ENCODE measurements at places on chromosomes 5 and 9.

GRCh38 chr9:1267581-1267980 is 217.4 kb downstream of the DMRT2 start:
- DNase-seq = no peak

DNA sequence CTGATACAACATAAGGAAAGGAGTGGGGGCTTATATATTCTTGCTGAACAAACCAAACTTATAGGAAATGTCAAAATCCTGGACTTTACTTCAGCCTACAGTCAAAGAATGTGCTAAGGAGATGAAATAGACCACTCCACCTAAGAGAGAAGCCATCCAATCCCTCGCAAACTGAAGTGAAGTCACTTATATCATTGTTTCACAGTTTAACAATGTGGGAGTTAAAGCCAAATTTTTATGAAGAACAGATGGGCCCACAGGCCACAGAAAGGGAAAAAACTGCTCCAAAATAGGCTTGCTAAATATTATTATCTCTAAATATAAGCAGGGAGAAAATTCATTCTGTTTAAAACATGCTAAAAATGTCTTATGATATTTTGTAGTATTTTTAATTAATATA is 233.3 kb downstream of the GAS1 start:
- DNase-seq = no peak

DNA sequence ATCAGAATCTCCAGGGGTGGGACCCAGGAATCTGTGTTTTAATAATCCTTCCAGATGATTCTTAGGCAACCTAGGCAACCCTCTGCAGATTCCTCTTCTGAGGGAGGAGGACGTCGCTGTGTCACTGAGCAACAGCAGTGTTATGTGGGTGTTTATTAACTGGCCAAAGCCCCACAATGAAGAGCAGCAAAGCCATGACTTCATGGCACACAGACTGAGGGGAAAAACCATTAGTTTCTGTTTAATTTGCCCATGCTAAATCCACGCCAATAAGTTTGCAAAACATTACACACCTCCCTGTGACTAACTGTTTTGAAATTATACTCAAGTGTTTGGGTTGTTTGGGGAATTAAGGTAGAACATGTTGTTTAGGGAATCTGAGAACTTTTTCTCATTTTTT is 83.7 kb upstream of the TMED7 start:
- no peak for DNase-seq

GRCh38 chr9:77841739-77842386 is 189.7 kb downstream of the GNAQ start:
- no peak for DNase-seq

DNA sequence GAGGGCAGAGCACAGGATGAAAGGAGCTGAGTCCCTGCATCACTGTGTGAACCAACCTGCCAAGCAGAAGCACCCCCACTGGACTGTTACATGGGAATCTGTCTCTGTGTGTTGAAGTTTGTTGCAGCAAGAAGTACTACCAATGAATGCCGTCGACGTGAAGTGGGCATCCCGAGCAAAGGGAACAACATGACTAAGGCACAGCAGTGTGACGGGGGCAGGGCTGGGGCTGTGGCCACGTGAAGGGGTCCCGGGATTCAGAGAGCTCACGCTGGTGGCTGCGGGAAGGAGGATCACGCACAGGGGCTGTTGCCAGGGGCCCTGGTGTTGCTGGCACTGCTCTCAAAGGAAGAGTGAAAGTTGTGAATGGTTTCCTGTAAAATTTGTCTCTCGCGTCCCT is 27.5 kb upstream of the GABBR2 start:
- DNase-seq = no peak

DNA sequence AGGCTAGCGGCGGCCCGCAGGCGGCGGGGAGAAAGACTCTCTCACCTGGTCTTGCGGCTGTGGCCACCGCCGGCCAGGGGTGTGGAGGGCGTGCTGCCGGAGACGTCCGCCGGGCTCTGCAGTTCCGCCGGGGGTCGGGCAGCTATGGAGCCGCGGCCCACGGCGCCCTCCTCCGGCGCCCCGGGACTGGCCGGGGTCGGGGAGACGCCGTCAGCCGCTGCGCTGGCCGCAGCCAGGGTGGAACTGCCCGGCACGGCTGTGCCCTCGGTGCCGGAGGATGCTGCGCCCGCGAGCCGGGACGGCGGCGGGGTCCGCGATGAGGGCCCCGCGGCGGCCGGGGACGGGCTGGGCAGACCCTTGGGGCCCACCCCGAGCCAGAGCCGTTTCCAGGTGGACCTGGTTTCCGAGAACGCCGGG is 253 bp downstream of the SLC12A2 start:
- no peak for DNase-seq

- DNase-seq = no peak
Observed at GRCh38 chr5:36698031-36698430, 91.6 kb downstream of the SLC1A3 start.

DNA sequence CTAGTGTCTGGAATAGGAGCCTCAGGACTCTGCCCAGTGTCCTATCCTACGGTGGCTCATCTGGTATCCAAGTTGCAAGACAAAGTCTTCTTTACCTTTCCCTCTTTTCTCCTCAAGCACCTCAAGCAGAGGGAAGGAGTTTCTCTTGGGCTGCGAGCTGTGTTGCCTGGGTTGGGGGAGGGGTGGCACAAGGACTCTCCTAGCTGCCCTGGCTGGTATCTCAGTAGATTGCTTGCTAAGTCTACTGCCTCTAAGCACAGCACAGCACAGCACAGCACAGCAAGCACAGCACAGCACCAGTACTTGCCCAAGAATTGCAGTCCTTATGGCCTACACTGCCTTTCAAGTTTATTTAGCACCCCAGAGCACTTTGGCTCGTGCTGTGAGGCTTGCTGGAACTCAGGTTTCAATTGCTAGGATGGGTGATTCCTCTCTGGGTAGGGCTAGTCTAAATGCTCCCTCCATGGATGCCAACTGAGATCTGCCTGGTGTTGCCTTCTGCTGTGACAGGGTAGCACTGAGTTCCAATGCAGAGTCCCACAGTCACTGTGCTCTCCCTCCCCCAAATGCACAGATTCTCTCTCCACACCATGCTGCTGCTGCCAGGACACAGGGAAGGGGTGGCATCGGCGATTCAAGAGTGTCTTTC is 213.1 kb upstream of the POU5F2 start:
- DNase-seq = no peak

- DNase-seq = no peak
Observed at GRCh38 chr5:5343568-5343967, 78.9 kb upstream of the ICE1 start.

DNA sequence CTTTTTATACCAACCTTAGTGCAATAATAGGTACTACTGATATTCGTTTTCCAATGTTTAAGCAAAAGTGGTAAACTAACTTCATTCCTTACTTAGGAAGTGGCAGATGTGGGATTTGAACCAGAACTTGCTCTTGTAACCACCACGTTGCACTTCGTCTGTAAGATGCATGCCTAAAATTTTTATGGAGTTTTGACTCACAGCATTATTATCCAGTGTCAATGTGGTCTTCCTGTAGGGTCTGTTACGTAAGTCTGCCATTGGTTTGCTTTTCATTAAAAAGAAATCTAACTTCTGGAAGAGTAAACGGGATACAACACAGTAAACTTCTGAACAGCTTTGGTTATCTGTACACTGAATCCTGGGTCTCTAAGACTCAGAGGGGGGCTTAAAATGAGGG is 521.0 kb upstream of the WWC1 start:
- peak; percentile 63 for DNase-seq

GRCh38 chr9:100605405-100605804 is 27.5 kb downstream of the CAVIN4 start:
- no peak for DNase-seq

GRCh38 chr9:132672413-132672690 is 2.1 kb downstream of the GTF3C4 start:
- DNase-seq = no peak

DNA sequence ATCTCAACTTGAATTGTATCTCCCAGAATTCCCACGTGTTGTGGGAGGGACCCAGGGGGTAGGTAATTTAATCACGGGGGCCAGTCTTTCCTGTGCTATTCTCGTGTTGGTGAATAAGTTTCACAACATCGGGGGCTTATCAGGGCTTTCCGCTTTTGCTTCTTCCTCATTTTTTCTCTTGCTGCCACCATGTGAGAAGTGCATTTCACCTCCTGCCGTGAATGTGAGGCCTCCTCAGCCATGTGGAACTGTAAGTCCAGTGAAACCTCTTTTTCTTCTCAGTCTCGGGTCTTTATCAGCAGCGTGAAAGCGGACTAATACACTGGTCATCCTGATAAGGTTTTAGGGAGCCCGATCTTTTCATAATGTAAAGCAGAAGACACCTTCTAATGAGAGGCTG is 687.0 kb upstream of the FTMT start:
- no peak for DNase-seq

- DNase-seq = no peak
Observed at GRCh38 chr9:71795097-71795813, 26.9 kb upstream of the CEMIP2 start.

DNA sequence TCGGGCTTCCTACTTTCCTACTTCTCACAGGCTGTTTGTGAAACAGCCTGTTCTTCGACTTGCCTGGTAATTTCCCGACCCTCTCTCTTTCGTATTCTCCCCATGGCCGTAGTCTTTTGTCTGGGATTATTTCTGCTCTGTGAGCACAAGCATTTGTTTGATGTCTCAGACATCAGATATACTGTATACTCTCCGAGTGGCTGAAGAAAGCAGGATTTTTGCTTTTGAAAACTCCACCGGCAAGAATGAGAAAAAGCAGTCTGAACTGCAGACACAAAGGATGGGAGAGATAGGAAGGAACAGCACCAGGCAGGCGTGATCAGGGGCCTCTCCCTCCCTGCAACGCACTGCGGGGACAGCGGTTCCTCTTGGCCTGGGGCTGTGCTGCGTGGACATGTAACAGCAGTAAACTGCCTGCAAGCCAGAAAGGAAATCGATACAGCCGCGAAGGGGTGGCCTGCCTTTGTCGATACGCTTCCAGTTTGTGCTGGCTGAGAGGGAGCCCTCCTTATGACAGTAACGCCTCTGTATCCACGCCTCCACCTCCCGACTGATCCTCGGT is 313.9 kb upstream of the TLE4 start:
- no peak for DNase-seq

DNA sequence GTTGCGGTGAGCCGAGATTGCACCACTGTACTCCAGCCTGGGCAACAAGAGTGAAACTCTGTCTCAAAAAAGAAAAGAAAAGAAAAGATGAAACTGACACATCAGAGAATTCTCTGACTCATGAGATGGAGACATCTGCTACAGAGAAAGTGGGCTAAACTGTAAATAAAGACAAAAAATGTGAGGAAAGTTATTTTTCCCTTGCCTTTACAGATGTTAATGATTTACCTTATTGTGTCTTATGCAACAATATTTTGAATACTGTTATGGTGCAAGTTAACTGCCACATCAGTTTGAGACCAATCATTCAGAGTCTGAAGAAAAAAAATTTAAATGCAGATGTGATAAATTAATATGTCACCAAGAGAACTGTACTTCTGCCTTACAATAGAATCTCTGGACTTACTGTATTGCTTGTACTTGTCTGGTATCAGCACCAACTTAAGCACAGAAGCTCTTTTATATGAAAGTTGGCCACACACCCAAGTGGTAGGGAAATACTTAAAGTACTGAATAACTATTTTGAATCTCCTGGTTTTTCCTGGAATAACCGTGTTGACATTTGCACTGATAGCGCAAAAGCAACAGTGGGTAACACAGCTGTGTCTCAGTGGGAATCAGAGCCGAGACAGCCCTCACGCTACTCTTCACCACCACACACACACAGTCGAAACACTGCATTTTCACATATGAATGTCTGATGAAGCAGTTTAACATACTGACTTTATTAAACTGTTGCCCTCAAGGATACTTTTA is 169.9 kb downstream of the FANCC start:
- no peak for DNase-seq

- DNase-seq = no peak
Observed at GRCh38 chr9:38286766-38287165, 105.7 kb upstream of the ALDH1B1 start.

- DNase-seq = no peak
Observed at GRCh38 chr9:112380825-112381221, 915 bp downstream of the HSDL2 start.

DNA sequence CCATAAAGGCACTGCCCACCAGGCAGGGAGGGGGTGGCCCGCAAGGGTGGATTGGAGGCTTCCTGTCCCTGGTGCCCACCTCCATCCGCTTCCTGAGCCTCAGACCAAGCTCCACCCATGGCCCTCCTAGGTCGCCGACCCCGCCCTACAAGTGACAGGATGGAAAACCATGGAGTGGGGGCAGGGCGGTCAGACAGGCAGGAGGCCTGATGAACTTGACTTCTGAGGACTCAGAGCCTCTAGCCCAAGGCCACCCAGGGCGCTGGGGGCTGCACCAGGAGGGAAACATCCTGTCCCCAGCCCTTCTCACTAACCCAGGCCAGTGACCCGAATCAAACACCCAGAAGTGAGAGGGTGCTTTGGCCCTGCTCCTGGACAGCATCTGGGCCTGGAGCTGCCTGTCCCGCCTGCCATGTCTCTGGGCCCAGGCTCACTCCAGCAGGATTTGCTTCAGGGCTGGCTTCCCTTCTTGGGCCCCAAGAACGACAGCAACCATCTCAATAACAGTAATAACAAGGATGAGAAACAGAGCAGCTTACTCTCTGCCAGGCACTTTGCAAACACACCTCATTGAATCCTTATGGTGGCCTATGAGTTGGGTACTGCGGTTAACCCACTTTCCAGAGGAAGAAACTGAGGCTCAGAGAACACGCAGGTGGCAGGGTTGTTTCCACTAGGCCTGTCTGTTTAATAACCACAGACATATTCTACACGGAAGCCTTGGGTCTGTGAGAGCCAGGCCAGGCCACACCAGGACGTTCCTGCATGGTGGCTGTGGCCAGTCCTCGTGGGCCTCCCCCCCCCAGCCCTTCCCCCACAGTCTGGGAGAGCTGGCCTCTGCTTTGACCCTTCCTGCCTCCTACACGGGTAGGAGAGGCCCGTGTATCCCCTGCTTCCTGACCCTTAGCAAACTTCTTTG is 4.4 kb upstream of the ST6GALNAC6 start:
- DNase-seq = no peak

DNA sequence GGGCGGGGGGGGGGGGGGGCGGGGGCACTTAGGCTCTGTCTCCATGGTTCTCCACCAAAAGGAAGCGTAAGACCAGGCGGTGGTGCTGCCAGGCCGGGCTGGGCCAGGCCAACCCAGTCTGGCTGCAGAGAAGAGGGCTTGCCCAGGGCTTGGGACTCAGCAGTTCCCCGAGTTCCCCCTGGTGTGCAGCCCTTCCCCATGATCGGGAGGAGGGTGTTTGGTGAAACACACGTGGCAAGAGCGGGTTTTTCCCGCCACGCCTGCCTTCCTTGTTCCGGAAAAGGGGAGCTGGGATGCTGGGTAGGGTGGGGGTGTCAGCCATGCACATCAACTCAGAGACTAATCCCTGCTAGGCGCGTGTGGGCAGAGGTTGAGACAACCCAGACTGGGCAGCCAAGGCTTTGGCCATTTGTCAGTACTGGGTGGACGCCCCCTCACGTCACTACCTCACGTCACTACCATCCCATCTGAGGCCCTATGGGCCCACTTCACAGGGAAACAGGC is 32.9 kb downstream of the PRRX2 start:
- DNase-seq = no peak

- peak; percentile 41 for DNase-seq
Observed at GRCh38 chr5:132293066-132293991, 865 bp upstream of the SLC22A4 start.

- DNase-seq = no peak
Observed at GRCh38 chr9:90024409-90024808, 419.6 kb downstream of the GADD45G start.

- DNase-seq = no peak
Observed at GRCh38 chr9:92971776-92972175, 24.5 kb downstream of the FGD3 start.

- no peak for DNase-seq
Observed at GRCh38 chr9:4465910-4466309, 24.4 kb upstream of the SLC1A1 start.

- no peak for DNase-seq
Observed at GRCh38 chr5:1876660-1877064, 6.1 kb downstream of the IRX4 start.

- DNase-seq = no peak
Observed at GRCh38 chr5:168047669-168048111, 243.8 kb upstream of the WWC1 start.
